ENCODE measurements at places on chromosomes 7 and 10.

- DNase-seq, result no peak
Measured at GRCh38 chr7:151117565-151117964, 31.3 kb downstream of the AGAP3 start.

- DNase-seq, result no peak
Measured at GRCh38 chr7:41445432-41445831, 257.5 kb downstream of the INHBA start.

- DNase-seq, result no peak
Measured at GRCh38 chr10:95790982-95791381, 35.0 kb downstream of the ENTPD1 start.

GRCh38 chr10:4514445-4515108 lies 311.4 kb upstream of the AKR1E2 start:
- DNase-seq, result no peak

DNA sequence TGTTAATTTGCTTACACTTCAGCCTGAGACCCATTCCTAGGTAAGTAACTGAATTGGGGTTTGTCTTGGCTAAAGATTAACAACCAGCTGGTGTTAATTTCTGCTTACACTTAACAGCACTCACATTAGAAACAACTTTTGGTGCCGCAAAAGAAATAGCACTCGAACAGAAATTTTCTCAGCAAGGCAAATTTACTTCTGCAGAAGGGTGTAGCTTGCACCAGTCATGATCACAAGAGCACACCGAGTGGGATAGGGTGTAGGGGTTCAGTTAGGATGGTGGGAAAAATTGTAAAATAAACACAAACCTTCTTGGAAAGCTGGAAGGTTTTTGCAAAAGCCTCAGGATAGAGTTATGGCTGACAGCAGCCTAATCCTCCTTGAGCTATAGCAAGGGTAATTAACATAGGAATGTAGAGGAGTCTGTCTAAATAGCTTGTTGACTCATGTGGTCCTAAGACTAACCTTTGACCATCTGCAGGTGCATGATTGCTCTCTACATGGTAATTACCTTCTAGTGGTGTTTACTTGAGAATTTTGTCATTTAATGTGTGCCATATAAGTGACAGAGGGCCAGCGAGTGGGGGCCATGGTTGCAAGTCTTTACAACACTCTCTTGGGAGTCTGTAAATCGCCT lies 67.8 kb upstream of the CDK13 start:
- no peak for DNase-seq

DNA sequence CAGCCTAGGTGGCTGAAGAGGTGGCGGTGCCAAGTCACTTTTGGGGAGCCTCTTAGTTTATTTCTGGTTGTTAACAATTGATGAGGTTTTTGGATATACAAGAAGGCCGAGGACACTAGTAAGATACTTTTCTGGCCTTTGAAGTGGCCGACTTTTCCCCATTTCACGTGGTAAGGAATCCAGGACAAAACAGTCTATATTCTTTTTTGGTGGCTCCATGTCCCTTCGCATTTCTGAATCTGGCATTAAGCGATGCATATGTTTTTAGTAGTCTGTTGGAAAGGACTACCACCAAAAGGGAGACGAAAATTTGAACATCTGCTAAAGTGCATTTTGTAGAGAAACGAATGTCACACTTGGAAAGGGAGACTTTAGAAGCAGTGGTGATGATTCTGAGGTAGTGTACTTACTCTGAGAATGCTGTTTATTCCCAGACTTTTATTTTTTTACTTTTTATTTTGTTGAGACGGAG lies 1.5 kb downstream of the MLLT10 start:
- no peak for DNase-seq

DNA sequence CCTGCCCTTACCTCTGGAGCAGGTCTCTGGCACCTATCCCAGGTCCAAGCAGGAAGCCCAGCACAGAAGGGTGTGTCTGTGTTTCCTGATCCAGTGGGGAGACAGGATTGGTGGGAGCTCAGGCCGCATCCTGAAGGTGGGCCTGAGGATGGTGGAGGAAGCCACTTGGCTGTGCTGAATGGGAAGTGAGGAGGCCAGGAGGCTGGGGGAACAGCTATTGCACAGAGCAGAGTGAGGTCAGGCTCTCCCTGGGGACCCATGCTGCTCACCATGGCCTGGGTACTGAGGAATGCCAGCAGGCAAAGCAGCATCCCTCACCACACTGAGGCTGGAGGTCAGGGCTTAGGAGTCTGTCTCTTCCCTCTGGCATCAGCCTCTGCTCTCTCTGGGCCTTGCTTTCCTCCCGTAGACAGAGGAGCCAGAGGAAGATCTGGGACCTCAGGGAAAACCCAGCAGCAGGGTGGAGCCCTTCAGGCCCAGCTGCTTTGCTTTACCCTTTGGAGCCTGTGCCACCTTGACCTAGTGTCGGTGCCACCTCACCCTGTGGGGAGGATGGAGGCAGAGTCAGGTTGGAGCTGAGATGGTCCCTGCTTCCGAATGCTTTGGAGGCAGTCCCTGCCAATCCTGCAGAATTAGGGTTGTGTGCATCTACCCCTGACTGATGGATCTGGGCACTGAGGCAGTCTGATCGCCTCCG lies 39.0 kb downstream of the CDH23 start:
- DNase-seq, result peak; percentile 19

DNA sequence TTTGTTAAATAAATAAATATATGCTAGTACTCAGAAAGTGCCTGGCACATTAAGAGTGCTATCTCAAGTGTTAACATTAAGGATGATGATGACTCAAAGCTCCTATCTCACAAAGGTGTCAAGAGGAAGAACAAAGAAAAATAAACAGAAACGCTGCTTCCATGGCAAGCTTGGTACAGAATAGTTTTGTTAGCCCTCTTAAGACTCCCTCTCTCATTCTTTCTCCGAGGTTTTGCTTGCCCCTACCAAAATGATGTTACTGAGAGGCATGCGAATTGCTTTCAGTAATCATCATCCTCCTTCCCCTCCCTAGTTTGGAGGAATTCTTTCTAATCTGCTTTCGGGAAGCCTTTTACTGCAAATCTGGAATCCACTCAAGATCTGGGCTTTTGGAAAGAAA lies 96.7 kb downstream of the SORCS1 start:
- no peak for DNase-seq

- DNase-seq, result no peak
Measured at GRCh38 chr10:74981831-74982633, 129.4 kb upstream of the SAMD8 start.

DNA sequence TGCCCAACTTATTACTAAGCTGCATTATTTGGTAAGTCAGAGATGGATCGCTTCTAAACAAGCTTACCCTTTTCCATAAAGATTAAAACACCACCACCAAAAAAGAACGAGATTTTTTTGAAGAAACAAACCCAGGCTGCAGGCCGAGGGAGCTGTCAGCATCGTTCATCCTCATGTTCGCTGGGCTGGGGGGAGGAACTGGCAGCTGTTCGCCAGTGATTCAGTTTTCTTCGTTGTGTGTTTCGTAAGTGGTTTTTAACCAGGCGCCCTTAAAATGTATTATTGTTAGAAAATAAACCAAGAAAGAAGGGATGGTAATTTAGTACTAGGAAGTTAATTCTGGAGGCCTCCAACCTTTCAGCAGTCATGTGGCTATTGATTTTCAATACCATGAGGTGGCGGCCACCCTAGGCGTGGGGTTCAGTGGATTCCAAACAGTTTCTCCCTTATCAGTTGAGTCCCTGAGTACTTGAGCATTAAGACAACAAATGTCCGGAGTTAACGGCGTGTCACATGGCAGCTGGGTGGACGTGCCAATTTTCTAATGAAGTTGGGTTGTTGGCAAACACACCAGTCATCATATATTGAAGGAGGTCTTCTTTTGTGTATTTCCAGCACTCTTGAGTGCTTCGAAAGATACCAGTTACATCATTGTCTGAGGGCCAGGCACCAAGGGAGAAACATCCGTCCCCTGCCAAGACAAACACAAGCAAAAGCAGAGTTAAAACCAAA lies 173.2 kb downstream of the EBF3 start:
- DNase-seq, result no peak

- no peak for DNase-seq
Measured at GRCh38 chr10:5828725-5829124, 15.5 kb upstream of the GDI2 start.

DNA sequence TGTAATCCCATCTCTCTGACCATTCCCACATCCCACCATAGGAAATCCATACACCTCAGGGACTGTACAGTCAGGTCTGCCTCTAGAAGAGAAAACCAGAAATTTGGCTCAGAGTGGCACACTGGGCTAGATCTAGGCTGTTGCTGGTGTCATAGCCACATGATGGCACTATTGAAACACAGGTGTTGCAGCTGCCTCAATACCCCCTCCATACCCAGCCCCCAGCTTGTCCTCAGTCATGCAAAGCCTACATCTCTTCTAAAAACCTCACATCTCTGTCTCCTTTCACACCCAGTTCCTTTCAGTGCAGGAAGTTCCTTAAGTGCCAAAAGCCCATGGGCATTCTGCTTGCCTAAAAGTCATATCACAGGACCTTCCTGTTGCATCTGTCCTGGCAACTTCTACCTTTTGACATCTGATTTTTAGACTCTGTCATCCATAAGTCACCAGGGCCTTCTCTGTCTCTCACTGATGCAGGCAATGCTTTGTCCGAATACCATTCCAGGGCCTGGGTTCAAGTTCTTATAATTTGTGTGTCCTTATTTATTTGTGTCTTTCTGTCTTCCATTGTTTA lies 27.0 kb upstream of the HIBADH start:
- no peak for DNase-seq

GRCh38 chr7:117775801-117776200 lies 97.4 kb downstream of the CTTNBP2 start:
- no peak for DNase-seq

GRCh38 chr10:52740913-52741675 lies 31.5 kb downstream of the MBL2 start:
- DNase-seq, result peak; percentile 29

GRCh38 chr10:84563355-84563754 lies 235.0 kb downstream of the CCSER2 start:
- DNase-seq, result no peak

- DNase-seq, result no peak
Measured at GRCh38 chr10:36042135-36042534, 400.0 kb upstream of the FZD8 start.

- DNase-seq, result no peak
Measured at GRCh38 chr10:73900064-73900463, 10.9 kb upstream of the PLAU start.

- DNase-seq, result no peak
Measured at GRCh38 chr7:73434701-73435069, 1.1 kb downstream of the FZD9 start.

GRCh38 chr10:121291376-121291775 lies 306.9 kb downstream of the FGFR2 start:
- DNase-seq, result no peak

- no peak for DNase-seq
Measured at GRCh38 chr10:12549297-12549696, 199.9 kb downstream of the CAMK1D start.

DNA sequence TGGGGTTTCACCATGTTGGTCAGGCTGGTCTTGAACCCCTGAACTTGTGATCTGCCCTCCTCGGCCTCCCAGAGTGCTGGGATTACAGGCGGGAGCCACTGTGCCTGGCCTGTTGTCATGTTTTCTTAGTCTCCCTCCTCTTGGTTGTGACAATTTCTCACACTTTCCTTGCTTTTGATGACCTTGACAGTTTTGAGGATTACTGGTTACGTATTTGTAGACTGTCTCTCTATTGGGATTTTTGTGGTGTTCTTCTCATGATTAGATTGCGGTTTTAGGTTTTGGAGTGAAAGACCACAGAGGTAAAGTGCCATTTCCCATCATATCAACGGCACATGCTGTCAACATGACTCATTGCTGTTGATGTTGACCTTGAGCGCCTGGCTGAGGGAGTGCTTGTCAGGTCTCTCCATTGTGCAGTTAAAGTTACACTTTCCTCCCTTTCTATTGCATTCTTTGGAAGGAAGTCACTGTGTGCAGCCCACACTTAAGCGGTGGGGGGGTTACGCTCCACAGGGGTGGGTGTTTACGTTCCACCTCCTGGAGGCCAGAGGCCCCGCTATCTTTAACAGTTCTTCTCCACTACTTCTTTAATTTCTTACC lies 10.8 kb downstream of the NEURL1 start:
- no peak for DNase-seq

DNA sequence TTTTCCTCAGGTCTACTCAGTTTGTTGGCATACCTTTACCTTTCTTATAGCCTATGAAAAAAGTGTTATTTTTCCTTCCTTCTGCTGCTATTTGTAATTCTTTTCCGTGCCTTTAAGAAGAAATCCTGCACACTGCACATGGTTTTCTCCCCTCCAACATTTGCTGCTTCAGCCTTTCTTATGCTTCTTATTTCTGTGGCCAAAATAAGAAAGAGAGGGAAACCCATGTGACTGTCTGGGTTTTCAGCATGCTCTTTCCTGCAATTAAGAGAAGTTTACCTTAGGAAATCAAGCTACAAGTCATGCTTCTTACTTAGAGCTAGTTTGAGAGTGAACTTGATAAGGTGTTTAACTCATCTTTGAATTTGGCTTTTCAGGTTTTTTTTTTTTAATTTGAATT lies 11.0 kb downstream of the TBC1D12 start:
- DNase-seq, result no peak

GRCh38 chr10:366186-366585 lies 230.9 kb downstream of the ZMYND11 start:
- DNase-seq, result no peak

DNA sequence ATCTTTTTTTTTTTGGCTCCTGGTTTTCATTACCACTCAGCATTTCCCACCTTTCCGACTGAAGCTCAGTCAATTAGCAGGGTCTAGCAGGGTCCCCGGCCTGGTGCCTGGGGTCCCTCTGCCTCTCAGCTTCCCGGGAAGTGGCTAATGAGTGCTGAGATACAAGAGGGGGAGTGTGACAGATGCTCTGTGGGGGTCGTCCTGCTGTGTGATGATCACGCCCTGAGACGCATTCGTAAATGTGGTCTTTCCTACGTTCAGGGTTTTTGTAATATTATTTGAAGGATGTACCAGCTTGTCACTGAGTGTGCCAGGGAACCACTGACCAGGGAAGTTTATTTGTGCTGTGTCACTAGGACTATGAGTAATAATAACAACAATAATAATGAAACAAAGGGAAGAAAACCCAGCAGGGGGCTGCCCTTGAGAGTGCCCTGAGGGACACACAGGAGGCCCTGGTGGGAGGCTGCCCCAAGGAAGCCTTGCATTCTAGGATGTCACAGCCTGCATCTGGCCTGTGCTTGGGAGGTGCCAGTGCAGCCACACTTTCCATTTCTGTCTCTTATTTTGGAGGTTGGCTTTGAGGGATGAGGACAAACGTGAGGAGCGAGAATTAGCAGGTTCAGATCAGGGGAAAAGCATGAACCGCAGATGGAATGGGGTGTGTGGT lies 337.8 kb downstream of the ADARB2 start:
- DNase-seq, result peak; percentile 10
